T-helper 9 cell (primary cell): ENCODE measurements at places on chromosomes 16 and 17.

DNA sequence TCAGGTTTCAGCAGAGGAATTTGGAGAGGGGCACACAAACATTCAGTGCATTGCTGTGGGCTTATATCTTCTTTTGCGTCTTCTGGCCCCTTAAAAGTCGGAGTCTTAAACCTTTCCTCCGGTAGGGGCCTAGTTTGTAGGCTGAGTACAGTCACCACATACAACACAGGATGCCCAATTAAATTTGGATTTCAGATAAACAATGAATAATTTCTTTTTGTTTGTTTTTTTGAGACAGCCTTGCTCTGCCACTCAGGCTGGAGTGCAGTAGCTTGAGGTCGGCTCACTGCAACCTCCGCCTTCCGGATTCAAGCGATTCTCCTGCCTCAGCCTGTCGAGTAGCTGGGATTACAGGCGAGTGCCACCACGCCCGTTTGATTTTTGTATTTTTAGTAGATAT lies 26.7 kb upstream of the ADORA2B start:
- no peak for DNase-seq

DNA sequence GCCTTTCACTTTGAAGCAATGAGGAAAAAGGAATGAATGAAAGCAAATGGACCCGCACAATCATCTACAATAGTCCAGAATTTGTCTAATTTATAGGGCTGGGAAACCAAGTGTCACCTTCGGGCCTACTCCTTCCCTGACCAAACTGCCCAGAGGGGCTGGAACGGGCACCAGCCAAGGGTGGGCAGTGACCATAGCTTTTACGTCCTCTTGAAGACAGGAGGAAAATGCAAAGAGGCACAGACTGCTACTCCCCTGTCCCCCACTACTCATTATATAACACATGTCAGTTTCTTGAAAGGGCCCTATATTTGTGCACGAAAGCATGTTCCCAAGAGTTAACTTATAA lies 122.3 kb downstream of the ZFHX3 start:
- no peak for DNase-seq

DNA sequence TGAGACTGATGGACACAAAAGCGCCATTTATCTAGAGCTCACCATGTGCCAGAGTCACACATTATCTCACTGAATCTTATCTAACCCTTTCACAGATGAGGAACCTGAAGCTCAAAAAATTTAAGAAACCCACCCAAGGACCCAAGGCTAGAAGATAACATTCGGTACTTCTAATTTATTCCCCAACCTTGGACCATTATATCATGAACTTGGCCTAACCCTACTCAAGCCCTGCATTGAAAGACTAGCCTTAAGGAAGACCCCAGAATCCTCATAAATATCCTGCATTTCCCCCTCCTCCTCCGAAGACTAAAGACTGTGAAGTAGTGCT lies 548 bp upstream of the DYNC1LI2 start:
- no peak for DNase-seq

GRCh38 chr16:50213939-50214519 lies 52.3 kb upstream of the ADCY7 start:
- DNase-seq, result no peak

DNA sequence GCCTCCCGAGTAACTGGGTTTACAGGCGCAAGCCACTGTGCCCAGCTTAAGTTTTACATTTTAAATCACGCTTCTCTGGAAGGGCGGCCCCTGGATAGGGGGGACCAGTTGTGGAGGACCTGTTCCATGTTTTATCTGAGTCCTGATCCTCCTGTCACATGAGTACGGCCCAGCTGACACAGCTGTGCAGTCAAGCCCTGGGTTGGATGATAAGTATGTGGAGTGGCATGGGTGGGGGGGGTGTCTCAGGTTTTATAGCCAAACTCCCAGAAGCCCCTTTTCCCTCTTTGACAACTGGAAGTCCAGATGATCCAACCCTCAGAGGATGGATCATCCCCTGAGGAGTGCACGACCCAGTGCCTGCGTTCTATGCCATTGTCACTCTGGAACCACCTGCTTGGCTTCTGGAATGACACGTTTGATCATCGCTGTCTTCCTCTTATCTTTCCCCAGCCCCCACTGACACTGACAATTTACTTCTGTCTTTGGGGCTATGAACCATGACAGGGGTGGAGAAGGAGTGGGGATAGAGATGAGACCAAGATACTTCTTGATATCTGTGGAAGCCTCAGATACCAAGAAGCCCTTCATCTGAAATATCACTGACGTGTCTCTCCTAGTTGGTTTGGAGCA lies 191.2 kb downstream of the MSI2 start:
- DNase-seq, result no peak

GRCh38 chr17:61259360-61259759 lies 140.3 kb upstream of the TBX2 start:
- no peak for DNase-seq
